GM06990 (cell line): ENCODE measurements at places on chromosomes 6 and 20.

DNA sequence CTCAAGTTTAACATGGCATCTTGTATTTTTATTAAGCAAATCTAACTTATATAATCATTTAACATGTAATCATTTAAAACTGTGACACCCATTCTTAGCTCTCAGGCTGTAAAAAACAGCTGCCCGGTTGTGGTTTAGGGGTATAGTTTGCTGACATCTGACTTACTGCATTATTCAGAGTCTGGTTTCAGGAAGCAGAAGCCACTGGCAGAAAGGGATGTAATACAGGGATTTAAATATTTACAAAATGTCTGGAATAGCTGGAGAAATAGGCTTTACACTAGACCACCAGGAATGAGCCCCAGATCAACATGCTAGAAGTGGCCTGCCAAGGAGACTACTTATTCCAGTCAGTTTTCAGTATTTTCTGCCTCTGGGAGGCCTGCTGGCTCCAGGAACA lies 421.1 kb downstream of the CD109 start:
- DNase-seq: no peak

GRCh38 chr6:53854843-53855567 lies 60.2 kb downstream of the LRRC1 start:
- DNase-seq: no peak

- no peak for DNase-seq
Observed at GRCh38 chr20:57985278-57985677, 243.2 kb downstream of the ANKRD60 start.

DNA sequence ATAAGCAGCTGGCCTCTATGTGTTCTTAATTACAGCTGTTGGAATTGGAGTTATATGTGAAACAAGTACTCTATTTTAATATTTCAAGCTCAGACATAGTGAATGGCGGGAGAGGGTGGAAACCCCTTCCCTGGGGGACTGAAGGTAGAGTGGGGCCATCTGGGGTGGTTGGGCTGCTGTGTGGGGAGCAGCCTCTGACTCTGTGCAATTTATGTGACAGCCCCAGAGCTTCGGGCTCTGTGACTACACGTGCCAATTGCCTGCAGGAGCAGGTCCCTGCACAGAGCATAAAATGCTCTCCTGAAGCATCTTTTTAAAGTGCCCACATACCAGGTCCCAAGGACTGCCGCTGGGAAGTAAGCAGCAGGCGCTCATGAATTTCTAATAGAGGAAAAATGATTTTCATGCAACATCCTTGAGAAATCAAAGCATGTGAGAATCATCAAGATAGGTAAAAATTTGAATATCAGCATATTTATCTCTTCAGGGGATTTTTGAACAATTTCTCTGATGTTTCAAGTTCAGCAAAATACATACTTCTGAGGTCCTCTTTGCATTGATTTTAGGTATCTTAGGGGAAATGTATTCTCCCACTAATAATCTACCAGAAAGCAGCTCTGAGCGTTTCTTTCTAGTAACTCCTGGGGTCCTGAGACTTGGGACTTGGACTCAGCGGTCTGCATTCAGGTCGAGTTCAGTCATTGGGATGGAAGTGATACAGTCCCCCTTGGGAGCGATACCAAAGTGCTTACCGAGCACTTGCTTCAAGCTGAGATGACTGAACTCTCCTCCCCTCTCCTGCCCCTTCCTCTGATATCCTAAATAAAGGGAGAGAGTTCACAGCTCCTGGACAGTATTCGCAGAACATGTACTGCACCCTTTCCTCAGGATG lies 40.0 kb downstream of the ALDH8A1 start:
- DNase-seq: no peak

DNA sequence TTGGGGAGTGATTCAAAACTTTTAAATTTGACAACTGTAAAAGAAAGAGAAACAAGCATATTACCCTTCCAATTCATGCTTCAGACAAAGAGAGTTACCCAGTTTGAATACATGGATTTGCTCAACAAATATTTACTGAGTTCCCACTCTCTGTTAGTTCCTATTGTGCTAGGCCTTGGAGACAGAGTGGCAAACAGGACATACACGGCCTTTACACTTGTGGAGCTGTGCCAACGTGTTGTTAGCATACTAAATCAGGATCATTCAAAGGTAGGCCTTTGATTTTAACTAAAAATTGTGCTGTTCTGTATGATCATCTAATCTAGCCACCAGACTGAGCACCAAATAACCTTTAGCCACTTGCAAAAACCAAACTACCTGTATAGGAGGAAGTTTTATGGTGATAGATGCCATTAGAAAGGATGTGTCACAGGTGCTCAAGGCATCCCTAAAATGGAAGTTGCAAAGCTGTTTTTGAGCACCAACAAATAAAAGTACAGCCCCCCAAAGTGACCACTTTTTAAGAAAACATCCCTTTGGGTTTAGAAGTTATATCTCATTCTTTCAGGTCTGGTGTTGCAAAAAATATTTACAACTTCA lies 84.5 kb downstream of the CHD6 start:
- DNase-seq: no peak

DNA sequence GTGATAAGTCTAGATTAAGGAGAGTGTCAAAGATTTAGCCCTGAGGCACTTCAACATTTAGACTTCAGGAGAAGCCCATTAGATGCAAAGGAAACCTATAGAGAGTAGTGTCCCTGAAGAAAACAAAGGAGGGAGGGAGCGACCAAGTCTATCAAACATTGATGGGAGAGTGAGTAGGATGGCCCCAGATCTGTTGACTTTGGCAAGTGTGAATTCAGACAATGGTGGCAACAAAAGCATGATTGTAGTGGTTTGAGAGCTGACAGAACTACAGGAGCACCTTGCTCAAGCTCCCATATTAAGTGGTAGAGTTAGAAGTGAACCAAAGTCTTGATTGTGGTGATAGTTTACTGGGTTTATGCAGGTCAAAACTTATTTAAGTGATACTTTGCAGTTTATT lies 979 bp upstream of the ABCF1 start:
- DNase-seq: no peak

DNA sequence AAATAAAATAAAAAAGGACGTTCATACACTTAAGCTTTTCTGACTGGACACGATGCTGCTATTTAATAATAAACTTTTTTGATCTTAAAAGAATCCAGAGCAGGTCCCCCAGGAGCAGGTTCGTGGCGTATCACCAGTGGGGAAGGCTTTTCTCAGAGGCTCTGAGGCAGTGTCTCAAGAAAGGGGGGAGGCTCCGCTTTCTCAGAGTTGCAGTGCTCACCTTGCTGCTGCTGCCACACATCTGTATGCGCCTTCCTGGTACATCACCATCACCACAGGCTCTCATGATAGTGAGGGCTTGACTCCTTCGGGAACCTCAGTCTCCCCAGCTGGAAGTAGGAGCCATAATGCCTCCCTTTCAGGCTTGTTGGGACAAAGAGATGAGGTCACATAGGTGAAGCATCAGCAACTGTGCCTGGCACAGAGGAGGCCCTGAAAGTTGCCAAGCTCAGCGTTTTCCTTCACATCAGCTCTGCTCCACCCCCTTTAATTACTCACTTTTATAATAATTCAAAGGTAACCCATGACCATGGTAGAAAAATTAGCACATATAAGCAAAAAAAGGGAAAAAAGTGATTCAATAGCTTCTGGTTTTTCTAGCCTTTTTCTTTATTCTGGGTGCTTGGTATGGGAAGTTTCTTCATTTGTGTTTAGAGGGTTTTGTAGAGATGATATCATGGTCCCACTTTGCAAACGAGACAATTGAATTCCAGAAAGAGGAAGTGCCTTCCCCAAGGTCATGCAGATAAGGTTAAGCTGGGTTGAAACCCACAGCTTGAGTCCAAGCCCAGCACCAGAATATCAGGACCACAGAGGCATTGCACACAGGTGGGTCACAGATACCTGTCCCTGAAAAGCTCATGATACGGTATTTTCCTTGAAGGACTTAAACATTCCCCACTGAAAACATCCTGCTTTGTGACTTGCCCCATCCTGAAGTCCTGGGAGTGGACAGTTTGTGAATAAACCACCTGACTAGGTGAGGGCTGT lies 24.5 kb downstream of the SRSF3 start:
- DNase-seq: no peak
